Effector memory CD8-positive, alpha-beta T cell (primary cell): ENCODE measurements at places on chromosomes 4 and X.

DNA sequence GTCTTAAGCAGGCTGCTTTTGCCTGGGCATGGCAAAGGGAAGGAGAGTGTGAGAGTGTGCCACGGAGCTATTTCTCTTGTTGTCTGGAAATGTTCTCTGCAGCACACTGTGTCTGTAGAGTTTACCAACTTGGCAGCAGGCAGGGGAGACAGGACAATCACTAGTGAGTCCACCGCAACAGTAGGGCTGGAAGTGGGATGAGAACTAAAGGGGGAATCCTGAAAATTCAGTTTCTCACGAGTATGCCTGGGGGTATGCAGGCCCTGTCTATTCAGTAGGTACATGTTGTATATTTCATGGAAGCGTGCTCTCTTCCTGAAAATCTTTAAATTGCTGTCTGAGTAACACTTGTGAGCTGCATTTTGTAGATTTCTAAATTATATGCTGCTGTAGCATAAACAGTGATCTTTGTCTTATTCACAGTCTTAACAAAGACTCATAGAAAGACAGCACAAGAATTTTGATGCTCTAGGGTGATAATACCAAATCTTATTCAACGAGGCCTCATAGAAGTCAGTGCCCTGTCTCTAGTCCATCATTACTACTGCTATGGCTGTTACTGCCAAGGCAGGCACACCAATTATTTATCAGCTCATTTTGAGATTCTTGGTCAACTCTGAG, 200.4 kb upstream of the LEF1 start:
- DNase-seq = no peak

- DNase-seq = no peak
Measured at GRCh38 chrX:20374450-20374849, 107.7 kb upstream of the RPS6KA3 start.

DNA sequence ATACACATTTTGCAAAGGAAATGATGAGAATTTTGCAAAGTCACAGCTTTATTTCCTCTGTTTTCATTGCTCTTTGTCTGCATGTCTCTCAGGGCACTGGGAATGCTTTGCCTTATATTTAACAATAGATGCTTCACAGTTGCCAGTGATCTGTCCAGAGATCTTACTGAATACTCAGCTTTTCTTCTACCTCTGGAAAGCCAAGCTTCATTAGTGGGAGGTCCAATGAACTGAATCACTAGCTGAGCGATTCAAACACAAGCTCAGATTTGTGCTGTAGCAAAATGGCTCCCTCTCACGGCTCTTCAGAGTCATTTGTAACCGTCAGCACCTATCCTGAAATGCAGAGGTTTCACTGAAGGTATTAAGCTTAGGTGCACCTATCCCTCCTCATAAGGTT, 138.9 kb downstream of the DCLK2 start:
- DNase-seq = no peak

DNA sequence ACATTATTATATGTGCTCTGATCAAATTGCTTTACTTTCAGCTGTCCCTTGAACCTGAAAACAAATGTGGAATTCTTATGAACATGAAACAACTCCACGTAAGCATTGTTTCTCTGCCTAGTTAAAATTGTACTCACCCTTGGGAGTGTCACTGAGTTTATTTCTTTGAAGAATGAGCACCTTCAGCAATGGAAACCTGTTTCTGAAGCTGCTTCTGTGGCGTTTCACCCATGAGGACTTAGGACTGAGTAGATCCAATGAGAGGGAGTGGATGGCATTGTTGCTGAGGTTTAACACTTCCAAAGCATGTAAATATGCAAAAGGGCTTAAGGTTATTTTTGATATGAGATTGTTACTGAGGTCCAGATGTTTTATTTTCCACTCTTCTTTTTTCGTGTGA, 3.2 kb downstream of the LRRC66 start:
- no peak for DNase-seq

DNA sequence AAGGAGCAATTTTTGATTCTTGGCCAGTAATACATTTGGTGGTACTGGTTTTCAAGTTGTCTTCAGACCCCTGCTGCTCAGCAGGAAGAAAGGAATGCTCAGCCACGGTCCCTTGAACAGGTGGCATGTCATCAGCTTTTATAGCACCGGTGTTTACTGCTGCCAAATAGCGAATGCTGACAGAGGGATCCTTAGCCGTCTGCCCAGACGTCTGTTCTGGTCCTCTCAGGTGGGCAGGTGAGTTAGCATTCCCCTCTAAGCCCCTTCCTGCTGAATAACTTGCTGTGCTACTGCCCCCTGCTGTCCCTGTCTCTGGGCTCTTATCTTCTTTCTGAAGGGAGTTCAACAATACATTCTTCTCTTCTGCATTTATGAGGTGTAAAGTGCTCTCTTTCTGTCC, 28.4 kb downstream of the BOD1L1 start:
- no peak for DNase-seq
